ENCODE measurements at places on chromosomes 7 and 10.

DNA sequence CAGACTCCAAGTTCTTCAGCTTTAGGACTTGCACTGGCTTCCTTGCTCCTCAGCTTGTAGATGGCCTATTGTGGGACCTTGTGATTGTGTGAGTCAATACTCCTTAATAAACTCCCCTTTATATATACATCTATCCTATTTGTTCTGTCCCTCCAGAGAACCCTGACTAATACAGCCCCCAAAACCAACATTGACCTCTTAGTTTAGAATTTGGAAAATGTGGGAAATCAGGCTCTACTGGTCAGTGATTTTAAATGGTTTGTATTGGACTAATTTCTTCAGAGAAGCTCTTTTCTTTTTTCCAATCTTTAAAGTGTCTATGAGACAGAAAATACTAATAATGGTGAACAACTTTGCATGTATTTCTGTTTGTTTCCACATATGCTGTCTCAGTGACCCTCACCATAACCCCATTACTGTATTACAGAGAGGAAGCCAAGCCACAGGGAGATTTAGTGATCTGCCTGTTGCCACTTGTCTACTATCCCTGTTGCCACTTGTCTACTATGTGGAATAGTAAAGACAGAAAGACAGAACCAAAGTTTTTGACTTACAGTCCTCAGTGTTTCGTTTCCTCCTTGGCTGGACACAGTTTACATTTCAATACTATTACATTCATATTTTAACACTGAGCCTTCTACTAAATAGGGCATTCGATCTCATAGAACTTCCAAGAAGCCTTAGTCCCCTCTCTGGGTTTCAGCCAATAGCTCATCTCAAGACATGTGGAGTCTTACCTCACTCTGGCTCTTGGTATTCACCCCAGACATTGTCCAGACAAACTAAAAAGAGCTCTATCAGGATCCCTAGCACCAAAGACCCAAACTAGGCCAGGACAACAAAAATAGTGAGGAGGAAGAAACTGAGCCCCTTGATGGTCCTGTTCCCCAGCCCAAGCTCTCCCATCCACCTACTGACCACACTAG, 121.0 kb downstream of the AKR1D1 start:
- no peak for DNase-seq

DNA sequence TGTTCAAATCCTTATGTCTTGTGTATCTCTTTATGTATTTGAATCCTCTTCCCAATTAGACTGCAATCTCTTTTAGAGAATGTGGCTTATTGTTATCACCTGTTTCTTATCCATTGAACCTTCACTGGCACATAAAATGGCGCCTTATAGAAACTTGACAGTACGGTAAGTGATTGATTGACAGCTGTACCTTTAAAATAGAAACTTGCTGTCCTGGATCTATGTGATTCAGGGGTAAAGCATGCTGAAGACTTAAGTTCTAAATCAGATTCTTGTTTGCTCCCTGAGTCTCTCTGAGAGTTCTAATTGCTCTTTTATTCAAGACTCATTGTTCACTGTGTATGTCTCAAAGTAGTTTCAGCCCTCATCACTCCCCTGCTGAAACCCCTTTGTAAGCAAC, 91.3 kb downstream of the CACNB2 start:
- DNase-seq, result no peak

DNA sequence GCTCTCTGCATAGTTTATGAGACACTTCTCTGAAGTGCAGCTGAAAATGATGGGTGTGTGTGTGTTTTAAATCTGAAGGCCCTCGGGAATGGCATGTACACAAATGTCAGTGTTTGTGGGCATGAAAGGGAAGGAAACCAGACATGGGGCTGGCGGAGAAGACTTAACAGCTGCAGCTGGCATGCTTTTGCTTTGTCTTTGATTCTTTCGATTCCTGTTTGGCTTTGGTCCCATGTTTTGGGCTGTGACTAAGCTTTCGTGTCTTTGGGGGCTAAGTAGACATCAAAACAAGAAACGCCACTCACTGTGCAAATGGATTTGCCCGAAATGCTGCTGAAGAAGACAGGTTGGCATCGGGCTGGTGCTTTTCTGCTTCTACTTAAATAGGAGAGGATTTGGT, 179.3 kb downstream of the PFKFB3 start:
- peak; percentile 37 for DNase-seq

DNA sequence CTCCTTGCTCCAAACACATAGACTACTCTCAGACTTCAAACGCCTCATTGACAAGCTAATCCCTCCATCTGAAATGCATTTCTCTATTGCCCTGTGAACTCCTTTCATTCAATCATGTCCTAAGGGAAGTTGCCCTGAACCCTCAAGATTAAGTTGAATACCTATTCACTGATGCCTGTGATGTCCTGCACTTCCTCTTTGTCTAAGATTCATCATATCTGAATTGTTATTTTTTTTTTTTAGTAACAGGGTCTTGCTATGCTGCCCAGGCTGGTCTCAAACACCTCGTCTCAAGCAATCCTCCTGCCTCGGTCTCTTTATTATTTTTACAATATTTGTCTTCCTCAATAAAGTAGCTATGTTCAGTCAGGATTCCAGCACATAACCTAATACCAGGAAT, 3.2 kb downstream of the PSMA2 start:
- no peak for DNase-seq

GRCh38 chr7:28392289-28392688, 20.0 kb upstream of the CREB5 start:
- DNase-seq, result no peak

GRCh38 chr7:16926283-16926682, 44.5 kb upstream of the AGR3 start:
- no peak for DNase-seq

- DNase-seq, result no peak
These were observed 44.4 kb downstream of the CUBN start for GRCh38 chr10:17085011-17085725.

- DNase-seq, result no peak
These were observed 137.4 kb downstream of the TNS3 start for GRCh38 chr7:47444376-47445098.

DNA sequence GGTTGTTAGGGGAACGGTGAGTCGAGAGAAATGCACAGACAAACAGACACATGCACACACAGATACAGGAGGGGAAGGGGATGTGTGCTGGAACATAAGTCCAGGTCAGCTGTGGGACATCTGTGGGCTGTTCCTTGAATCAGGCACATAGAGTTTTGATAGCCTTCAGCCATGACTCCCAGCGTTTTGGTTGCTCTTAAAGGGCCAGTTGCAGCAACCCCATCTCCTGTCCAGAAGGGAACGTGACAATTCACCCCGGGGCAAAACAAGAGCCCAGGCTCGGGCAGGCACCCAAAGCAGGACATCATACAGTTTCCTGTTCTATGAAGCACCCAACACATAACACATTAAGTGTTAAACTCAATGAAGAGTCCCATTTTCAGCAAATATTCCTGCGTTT, 9.6 kb downstream of the INSYN2A start:
- DNase-seq, result no peak

GRCh38 chr10:119896061-119896655, 3.6 kb downstream of the SEC23IP start:
- no peak for DNase-seq

- no peak for DNase-seq
These were observed 827.8 kb downstream of the GRM8 start for GRCh38 chr7:126424985-126425384.

DNA sequence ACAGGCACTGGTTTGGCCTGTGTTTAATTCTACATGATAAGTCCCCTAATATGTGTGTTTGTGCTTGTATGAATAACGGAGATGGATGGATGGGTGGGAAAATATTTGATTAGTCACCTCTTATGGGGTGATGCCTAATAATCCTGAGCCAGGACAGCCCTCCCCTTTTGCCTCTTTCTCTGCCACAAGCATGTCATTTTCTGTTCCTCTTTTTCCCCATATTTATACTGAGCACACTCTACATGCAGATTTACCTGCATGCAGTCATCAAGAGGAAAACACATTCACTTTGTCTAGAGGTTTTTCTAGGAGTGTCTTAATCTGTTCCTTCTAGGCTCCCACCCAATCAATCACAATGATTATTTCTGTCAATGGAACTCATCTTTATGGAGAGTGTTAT, 111.6 kb upstream of the TBX20 start:
- no peak for DNase-seq

- no peak for DNase-seq
These were observed 42.6 kb downstream of the SRPK2 start for GRCh38 chr7:105346138-105346537.

- no peak for DNase-seq
These were observed 797.9 kb downstream of the LRMDA start for GRCh38 chr10:76229341-76229740.

DNA sequence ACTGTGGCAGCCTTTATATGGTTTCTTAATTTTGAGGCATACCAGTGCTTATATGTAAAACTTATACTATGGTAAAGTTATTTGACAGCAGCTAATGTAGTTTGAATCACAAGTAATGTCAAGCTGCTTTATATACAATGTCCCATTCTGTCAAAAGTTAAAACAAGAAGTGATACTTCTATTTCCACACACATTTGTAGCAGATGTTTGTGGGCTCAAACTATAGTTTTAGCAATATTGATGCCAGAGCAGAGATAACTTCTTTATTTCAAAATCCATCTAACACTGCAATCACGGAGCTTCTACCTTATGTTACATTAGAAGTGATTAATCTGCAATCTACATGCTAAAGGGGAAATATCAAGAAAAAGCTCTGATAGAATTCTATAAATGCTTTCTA, 149.6 kb downstream of the ADK start:
- no peak for DNase-seq

GRCh38 chr10:13347043-13347499, 1.0 kb downstream of the SEPHS1 start:
- peak; percentile 32 for DNase-seq

GRCh38 chr7:115474137-115474536, 552.2 kb downstream of the MDFIC start:
- no peak for DNase-seq

DNA sequence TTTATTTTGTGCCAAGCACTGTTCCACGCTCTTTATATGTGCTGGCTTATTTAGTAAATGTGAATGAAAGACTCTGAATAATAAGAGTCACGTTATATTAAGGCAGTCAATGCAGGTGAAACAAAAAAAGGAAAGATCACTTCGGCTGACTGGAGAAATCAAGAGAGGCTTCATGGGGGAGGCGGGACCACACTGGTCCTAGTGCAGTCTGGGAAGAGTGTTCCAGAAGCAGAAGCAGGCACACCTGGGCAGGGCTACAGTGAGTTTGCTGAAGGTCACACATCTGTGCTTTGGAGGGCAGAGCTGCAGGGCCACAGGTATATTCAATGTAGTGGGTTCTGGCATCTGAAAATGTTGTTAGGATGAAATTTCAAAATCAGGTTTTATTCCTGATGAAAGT, 176.9 kb downstream of the PLXNA4 start:
- DNase-seq, result no peak

DNA sequence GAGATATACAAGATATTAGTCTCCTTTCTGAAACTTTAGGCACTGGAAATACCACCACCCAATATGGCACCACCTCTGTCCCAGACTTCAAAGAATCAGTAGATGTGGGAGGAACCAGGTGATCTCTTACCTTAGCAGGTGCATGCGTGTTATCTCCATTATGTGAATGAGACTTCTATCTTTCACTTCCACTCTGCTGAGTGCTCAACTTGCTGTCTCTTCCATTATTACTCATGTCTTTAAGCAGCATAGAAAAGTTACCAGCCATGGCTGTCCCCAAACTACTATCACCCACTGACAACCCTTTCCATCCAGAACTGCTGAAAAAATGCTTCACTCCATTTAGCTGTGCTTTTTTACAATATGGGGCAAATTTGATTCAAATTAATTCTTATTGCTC, 101.5 kb upstream of the PRSS1 start:
- no peak for DNase-seq

DNA sequence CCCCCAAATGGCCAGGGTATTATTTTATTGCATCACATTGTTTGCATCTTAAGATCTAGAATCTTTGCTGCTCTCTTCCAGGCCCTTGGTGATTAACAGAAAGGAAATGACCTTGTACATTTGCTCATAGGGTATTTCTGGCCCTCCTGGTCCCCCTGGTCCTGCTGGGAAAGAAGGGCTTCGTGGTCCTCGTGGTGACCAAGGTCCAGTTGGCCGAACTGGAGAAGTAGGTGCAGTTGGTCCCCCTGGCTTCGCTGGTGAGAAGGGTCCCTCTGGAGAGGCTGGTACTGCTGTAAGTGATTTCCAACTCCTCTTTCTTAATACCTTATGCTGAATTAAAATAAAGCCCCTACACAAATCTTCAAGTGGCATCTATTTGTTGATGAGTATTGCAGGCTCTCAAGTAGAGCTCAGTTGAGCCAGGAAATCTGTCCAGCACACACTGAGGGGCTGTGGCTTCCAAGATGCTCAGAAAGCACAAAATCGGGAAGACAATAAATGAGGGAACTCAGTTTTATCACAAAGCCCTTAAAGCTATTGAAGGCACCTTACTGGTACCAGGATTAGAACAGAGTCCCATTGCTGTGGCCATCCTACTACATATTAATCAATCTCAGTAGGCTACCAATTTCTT, 28.2 kb downstream of the COL1A2 start:
- DNase-seq, result no peak

- no peak for DNase-seq
These were observed 68.8 kb upstream of the DNAJB6 start for GRCh38 chr7:157267956-157268355.

GRCh38 chr10:13712837-13713581, 126.2 kb downstream of the PRPF18 start:
- DNase-seq, result no peak

GRCh38 chr7:79317728-79318127, 135.7 kb downstream of the MAGI2 start:
- no peak for DNase-seq

GRCh38 chr7:36473454-36474282, 84.0 kb downstream of the ANLN start:
- no peak for DNase-seq

GRCh38 chr7:99116144-99116543, 27.8 kb downstream of the SMURF1 start:
- no peak for DNase-seq

GRCh38 chr7:13538669-13539068, 450.8 kb downstream of the ETV1 start:
- DNase-seq, result no peak

- no peak for DNase-seq
These were observed 75.1 kb downstream of the ZMIZ1 start for GRCh38 chr10:79143879-79144278.

DNA sequence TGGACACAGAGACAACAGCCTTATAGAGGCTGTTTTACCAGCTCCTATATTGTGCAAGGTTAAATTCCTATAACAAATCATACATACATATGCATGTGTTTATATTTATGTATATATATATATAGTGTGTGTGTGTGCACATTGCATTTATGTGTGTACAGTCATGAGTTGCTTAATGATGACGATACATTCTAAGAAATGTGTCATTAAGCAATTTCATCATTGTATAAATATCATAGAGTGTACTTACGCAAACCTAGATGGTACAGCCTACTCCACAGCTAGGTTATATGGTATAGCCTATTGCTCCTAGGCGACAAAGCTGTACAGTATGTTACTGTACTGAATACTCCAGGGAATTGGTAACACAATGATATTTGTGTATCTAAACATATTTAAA, 30.1 kb upstream of the TNKS2 start:
- DNase-seq, result no peak

- DNase-seq, result no peak
These were observed 81.4 kb downstream of the MALSU1 start for GRCh38 chr7:23380556-23380955.

- DNase-seq, result no peak
These were observed 97.4 kb downstream of the FGFR2 start for GRCh38 chr10:121500701-121501332.
